IPS DF 19.7 (cell line): ENCODE measurements at places on chromosomes 13 and 19.
A peak's percentile ranks its signal among the peaks of the same experiment; 100 is the strongest.

DNA sequence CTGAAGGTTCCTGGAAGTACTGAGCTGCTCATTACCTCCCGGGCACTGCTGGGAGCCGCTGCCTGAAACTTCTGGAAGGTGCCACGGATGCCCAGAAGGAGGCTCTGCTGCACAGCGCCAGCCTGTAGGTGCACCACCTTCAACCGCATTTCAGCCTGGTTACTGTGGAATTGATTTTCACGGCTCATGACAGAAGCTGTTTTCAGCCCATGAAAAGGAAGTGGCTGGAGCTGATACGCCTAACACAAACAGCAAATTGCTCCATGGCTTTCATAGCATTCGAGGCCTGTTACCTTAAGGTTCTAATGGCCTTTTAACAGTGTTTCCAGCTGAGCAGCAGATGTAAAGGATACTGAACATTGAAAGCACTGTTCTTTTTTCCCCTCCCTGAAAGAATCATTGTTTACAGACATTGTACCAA is 22.0 kb downstream of the GPC6 start:
- DNase-seq: no peak

- no peak for DNase-seq
These were observed 172.4 kb downstream of the VWA8 start for GRCh38 chr13:41788552-41788951.

GRCh38 chr19:43524922-43525835 is 1.8 kb downstream of the ETHE1 start:
- DNase-seq: no peak

DNA sequence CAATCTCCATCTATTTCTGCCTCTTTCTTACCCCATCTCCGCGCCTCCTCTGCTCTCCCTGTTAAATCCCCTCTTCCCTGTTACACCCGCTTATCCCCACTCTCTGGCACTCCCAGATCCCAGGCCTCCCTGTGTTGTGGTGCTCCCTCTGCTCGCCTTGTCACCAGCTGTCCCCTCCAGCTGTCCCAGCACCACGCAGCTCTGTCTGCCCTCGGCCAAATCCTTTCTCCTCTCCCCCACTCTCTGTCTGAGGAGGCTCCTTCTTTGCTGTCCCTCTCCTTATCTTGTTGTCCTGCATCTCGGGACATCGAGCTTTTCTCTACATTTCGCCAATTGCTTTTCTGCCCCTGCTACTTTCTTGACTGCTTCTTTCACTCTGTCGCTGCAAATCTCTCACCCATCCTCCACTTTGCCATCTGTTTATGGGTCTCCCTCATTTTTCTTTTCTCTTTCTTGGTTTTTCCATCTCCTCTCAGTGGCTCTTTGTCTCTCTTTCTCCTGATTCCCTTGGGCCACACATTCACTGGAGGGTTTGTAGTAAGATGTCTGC is 941 bp downstream of the ZNF160 start:
- no peak for DNase-seq

- DNase-seq: no peak
These were observed 5.4 kb downstream of the TFDP1 start for GRCh38 chr13:113589961-113590339.

- DNase-seq: no peak
These were observed 19.6 kb downstream of the GPX4 start for GRCh38 chr19:1123381-1123780.

GRCh38 chr19:35124098-35125060 is 8.8 kb downstream of the FXYD3 start:
- no peak for DNase-seq

DNA sequence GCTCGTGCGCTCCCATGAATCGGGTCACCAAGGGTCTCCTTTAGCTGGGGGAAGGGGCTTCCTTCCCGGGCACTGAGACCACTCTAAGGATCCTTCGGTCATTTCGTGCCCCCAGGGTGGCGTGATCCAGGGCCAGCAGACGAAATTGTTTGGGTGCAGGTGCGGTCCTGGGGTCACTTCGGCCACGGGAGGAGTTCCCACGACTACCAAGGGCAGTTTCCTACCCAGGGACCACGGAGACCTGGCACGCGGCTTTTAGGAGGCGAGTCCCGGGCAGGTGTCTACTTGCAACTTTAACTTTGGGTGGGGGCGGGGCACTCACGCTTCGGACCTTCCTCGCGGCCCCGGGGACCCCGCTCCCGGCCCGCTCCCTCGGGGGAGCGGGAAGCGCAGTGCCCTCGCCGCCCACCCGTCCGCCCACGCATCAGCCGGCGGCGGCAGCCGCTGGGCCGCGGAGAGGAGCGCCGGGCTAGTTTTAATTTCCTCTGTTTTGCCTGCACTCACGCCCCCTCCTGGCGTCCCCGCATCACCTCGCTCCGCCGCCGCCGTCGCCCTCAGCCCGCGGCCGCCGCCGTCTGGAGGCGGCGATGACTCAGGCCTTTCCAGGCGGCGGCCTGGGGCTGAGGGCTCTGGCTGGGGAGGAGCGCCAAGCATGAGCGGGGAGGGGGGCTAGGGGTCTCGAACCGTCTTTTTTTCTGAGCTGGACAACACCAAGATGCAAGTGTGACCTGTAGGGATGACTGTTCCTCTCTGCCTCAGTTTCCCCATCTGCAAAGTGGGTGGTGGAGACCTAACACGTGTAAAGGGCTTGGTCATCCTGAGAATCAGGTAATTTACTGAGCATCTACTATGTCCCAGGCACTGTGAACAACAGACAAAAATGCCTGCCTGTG is 21.8 kb downstream of the OLFM2 start:
- DNase-seq: no peak

- DNase-seq: no peak
These were observed 102.5 kb downstream of the ARHGEF7 start for GRCh38 chr13:111217641-111218040.

GRCh38 chr19:3986260-3987041 is 1.2 kb upstream of the EEF2 start:
- DNase-seq: no peak

DNA sequence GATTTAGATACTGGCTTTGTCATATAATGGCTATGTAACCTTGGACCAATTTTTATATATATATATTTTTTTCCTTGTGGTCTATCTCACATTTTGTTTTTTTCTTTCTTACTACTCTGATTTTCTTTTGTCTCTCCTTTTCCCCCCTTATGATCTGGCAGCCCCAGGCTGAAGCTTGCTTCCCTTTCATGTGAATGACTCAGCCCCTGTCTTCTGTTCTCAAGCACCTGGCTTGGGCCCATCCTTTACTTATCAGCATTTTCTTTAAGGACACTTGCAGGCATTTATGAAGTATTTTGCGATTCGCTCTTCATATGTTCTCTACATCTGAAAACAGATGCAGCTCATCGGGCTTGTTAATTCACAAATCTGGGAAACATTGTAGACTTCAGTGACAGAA is 163.6 kb downstream of the SPRY2 start:
- DNase-seq: peak; percentile 9

DNA sequence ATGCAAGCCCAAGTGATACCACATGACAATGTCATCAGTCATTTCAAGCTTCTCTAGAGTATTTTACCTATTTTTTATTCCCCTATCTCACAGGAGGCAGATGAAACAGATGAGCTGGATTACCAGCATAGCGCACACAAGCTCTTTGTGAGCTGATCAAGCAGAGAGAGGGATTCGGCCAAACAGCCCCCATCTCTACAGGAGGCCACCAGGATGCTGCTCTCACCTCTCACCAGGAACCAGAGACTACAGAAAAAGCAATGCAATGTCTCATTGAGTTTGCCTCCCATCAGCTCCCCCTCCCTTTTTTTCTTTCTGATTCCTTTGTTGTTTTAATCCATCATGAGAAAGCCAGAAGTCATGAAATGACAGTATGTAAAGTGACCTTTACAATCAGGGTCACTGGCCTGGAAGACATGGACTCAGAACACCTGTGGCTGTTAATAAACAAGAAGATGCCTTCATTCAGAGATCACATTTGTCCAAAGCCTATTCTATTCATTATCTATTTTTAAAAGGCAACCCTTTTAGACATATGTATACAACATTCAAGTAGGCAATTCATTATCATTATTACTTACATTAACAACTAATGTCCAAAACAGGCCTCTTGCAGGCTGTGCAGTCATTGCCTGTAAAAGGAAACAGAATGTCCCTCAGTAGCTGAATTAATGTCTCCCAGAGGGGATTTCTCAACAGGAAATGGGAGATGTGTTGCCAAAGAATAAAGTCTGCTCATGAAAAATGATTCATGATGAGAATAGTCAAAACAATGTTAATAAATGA is 656.6 kb downstream of the TBC1D4 start:
- no peak for DNase-seq

DNA sequence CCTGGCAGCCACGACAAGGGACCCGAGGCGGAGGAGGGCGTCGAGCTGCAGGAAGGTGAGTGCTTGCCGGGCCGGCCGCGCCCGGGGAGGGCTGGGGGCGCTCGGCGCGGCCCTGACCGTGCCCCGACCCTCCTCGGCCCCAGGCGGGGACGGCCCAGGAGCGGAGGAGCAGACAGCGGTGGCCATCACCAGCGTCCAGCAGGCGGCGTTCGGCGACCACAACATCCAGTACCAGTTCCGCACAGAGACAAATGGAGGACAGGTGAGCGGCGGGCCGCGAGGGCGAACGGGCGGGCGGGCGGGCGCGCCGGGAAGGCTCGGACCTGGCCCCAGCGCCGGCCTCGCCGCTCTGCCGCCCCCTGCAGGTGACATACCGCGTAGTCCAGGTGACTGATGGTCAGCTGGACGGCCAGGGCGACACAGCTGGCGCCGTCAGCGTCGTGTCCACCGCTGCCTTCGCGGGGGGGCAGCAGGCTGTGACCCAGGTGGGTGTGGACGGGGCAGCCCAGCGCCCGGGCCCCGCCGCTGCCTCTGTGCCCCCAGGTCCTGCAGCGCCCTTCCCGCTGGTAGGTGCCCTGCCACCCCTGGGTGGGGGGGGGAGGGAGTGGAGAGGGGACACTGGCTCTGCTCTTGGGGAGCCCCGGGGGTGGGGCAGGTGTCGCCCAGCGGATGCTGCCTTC is 816 bp downstream of the USF2 start:
- no peak for DNase-seq

DNA sequence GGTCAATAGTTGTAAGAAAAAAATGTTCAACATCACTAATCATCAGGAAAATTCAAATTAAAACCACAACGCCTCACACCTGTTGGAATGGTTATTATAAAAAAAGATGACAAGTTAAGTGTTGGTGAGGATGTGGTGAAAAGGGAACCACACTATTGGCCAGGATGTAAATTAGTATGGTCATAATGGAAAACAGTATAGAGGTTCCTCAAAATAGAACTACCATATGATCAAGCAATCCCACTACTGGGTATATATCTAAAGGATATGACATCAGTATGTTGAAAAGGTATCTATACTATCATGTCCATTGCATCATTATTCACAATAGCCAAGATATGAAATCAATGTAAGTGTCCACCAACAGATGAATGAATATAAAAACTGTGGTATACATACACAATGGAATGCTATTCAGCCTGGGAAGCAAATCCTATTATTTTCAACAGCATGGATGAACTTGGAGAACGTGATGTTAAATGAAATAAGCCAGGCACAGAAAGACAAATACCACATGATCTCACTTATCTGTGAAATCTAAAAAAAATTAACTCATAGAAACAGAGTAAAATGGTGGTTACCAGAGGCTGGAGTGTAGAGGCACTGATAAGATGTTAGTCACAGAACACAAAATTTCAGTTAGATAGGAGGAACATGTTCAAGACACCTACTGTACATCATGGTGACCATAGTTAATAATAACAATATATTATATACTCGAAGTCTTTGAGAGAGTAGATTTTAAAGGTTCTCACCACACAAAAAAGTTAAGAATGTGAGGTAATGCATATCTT is 56.6 kb downstream of the TBC1D4 start:
- DNase-seq: no peak

DNA sequence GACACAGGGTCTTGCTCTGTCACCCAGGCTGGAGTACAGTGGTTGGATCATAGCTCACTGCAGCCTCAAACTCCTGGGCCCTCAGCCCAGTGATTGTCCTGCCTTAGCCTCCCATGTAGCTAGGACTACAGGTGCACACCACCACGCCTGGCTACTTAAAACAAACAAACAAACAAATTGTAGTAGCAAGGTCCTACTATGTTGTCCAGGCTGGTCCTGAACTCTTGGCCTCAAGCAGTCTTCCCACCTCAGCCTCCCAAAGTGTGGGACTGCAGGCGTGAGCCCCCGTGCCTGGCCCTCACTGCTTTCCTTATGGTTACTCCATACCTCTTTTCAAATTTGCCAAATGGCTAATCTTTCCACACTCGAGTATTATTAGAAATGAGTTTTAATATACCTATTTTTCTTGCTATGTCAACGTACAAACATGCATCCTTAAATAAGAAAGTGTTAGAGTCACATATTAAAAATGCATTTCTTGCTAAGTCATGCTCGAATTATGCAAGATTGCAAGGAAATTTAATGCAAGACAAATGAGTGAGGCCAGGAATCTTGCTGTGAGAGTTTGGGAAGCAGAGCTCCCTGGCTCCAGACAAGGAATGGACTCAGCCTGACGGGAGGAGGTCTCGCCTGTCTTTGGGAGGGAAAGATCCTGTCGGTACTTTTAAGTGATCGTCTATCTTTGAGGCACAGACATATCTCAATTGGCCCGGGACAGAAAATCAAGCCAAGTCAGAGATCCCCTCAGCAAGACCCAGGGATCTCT is 39.4 kb downstream of the RFX2 start:
- DNase-seq: no peak

- no peak for DNase-seq
These were observed 127.2 kb upstream of the GJB6 start for GRCh38 chr13:20359335-20359734.

DNA sequence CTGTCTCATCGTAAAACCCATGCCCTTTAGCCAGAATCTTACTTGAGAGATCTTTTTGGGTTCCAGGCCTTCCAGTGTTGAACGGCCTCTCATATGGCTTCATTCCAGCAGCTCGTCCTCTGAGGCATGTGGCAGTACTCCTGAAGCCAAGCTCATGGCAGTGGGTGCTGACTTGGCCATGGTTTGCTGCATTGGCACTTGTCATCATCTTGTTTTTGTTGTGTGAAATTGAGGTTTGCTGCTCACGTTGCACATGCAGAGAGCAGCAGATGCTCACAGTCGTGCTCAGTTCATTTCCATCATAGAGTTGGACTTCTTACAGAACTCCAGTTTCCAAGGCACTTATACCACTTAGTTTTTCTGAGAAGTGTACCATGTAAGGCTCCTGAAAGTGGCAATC is 14.9 kb downstream of the TEX29 start:
- no peak for DNase-seq

- no peak for DNase-seq
These were observed 710 bp upstream of the BTBD2 start for GRCh38 chr19:2016041-2016807.

- DNase-seq: peak; percentile 35
These were observed 1.2 kb downstream of the KLF2 start for GRCh38 chr19:16325641-16326400.
